Effector memory CD4-positive, alpha-beta T cell (primary cell): ENCODE measurements at places on chromosomes 2 and 18.

DNA sequence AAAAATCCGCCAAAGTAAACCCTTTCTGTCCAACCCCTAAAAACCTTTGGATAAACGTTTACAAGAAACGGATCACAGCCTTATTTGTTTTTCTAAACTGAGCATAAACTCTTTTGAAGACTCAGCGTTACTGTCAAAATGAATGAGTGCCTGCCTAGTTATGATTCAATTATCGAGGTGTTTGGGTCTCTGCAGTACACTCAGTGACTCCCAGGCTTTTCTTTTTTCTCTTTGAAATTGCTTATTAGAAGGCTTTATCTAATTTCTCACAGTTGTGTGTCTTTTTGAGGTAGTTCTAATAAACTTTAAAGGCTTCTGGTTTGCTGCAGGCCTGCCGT lies 663 bp downstream of the RHBDD1 start:
- DNase-seq = no peak
- H3K4me1 ChIP-seq = peaks cover 42% of the 10 kb centered on the region

GRCh38 chr2:150853263-150853662 lies 365.8 kb upstream of the RND3 start:
- no peak overlapping the region for H3K4me3 ChIP-seq
- no peaks in the 10 kb centered on the region for H3K27me3 ChIP-seq
- H3K27ac ChIP-seq = no peak overlapping the region
- H3K4me1 ChIP-seq = no peaks in the 10 kb centered on the region

DNA sequence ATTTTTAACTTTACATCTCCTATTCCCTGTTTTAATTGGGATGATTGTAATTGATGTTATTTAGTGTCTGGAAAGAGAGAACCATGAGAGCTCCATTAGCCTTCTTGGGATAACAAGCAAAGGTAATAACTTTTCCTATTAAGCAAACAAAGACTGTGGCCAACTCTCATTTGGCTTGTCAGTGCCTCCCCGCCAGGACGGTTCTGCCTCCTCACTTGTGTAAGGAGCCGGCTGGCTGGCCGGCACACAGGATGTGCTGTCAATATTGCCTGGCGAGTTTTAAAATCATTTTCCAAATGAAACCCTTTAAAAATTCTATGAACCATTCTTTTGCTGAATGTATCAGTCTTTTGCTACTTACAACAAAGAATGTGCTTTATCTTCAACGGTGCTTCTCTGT lies 898.3 kb downstream of the CPS1 start:
- no peak overlapping the region for H3K27ac ChIP-seq
- H3K4me1 ChIP-seq = no peaks in the 10 kb centered on the region
- no peaks in the 10 kb centered on the region for H3K27me3 ChIP-seq
- DNase-seq = no peak

- H3K27ac ChIP-seq = no peak overlapping the region
- no peaks in the 10 kb centered on the region for H3K27me3 ChIP-seq
- DNase-seq = no peak
- no peaks in the 10 kb centered on the region for H3K36me3 ChIP-seq
- no peak overlapping the region for H3K4me3 ChIP-seq
These were observed 80.1 kb downstream of the FIGN start for GRCh38 chr2:163655667-163656066.

- no peaks in the 10 kb centered on the region for H3K4me1 ChIP-seq
- H3K36me3 ChIP-seq = no peaks in the 10 kb centered on the region
- H3K4me3 ChIP-seq = no peak overlapping the region
These were observed 27.9 kb upstream of the SPTBN1 start for GRCh38 chr2:54428108-54428831.

GRCh38 chr2:46634905-46635304 lies 155.5 kb downstream of the TMEM247 start:
- no peaks in the 10 kb centered on the region for H3K4me1 ChIP-seq
- H3K36me3 ChIP-seq = no peaks in the 10 kb centered on the region
- H3K4me3 ChIP-seq = no peak overlapping the region
- no peak overlapping the region for H3K27ac ChIP-seq
- H3K27me3 ChIP-seq = no peaks in the 10 kb centered on the region

- H3K36me3 ChIP-seq = no peaks in the 10 kb centered on the region
- DNase-seq = no peak
- H3K27ac ChIP-seq = no peak overlapping the region
- H3K4me1 ChIP-seq = no peaks in the 10 kb centered on the region
- H3K27me3 ChIP-seq = no peaks in the 10 kb centered on the region
These were observed 24.1 kb downstream of the RBM43 start for GRCh38 chr2:151237422-151238025.

- no peaks in the 10 kb centered on the region for H3K4me1 ChIP-seq
- no peak for DNase-seq
- no peaks in the 10 kb centered on the region for H3K36me3 ChIP-seq
- H3K27me3 ChIP-seq = no peaks in the 10 kb centered on the region
These were observed 122.4 kb downstream of the SETBP1 start for GRCh38 chr18:44803019-44803650.

- H3K36me3 ChIP-seq = no peaks in the 10 kb centered on the region
- no peaks in the 10 kb centered on the region for H3K27me3 ChIP-seq
- H3K27ac ChIP-seq = no peak overlapping the region
- no peak for DNase-seq
- H3K4me1 ChIP-seq = no peaks in the 10 kb centered on the region
These were observed 131.5 kb downstream of the ZNF516 start for GRCh38 chr18:76363436-76364120.
